ENCODE measurements at places on chromosomes 5 and 9.

DNA sequence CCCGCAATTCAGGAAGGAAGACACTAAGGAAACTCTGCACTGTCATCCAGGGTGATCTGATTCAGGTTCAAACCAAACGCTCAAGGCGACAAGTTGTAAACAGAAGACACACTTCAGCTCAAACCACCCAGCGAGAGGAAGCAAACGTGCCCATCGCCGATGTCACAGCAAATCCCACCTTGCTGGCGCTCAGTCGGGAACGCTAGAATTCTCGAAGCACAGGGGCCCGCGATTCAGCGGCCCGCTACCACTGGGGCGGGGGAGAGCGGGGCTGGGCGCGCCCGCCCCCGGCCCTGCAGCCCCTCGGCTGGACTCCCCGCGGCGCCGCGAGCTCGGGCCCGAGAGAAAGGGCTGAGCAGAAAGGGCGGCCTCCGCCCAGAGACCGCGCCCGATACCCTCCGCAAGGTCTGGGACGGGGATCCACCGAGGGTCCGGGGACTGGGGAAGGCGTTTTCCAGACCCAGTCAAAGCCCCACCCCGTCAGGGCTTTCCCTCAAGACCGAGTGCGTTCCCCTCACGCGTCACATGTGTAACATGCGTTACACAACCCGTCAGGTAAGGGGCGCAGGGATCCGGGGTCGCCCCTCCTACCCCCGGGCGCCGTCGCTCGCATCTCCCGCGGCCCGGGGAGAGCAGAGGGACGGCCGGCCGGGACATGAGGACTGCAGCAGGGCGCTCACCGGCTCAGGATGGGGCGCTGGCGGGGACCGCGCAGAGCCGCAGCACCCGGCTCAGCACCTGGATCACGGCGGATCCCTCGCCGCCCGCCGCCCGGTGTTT is 469 bp downstream of the AGTPBP1 start:
- peak; percentile 60 for DNase-seq

DNA sequence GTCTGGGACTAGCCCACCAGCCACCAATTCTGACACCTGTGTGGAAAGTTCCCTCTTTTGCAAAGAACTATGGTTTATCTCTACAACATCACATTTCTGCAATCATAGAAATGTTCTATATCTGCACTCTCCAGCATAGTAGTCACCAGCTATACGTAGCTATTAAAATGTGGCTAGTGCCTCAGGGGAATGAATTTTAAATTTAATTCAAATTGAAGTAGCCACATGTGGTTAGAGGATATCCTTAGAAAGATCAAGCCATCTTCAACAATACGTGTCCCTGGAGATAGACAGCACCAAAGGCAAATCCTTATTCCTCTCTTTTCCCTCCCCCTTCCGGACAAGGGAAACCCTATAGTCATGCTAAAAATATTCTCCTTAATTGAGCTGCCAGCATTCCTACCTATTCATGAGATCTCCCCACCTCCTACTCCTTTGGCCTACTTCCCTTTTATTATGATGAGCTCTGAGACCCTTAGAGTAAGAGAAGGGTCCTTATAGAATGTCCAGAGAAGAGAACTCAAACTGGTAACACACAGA is 11.1 kb downstream of the LCP2 start:
- no peak for DNase-seq

GRCh38 chr9:18928711-18929110 is 104.3 kb downstream of the SAXO1 start:
- no peak for DNase-seq

DNA sequence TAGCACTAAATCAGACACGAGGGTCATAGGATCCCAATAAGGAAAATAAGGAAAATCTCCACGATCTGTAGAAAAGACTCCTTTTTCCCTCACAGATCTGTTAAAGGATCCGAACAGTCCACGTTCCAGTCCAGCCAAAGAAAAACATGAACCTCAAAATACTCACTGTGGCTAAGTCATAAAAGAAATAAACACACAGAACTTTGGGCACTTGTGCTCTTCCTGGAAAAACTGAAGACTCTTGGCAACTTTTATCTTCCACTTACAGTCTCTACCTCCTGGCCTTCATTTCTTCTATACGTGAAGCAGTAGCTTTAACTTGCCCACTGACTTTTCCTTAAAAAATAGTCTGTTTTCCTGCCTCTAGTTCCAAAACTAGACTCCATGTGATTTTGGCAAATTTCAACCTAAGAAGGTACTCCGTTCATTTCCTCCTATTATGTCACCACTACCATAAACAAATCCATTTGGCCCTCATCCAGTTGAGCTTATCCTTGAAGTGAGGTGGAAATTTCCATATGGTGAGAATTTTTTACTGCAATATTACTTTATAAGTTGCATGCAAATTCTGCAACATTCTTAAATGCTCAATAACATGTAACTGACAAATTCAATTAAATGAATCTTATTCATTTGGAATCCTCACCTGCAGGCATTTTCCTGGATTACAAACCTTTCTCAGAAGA is 5.3 kb upstream of the LHFPL2 start:
- no peak for DNase-seq

- DNase-seq = no peak
Measured at GRCh38 chr5:166045961-166046360, 2245.5 kb upstream of the WWC1 start.

DNA sequence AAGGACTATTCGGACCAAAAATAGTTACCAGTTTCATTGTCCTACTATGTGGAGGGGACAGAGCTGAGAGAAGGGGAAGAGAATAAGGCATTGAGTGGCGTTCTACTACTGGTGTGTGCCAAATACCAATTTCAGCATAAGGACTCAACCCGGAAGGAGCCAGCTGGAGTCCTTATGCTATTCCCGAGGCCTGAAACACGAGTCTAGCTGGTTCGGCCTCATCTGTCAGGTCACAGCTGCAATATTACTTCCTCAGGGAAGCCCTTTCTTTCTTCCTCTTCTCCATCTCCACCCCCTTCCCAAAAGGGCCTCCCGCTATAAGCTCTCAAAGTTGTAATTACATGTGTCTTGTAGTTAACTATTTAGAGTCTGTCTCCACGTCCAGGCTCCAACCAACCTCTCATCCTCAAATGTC is 20.5 kb upstream of the FER start:
- no peak for DNase-seq

DNA sequence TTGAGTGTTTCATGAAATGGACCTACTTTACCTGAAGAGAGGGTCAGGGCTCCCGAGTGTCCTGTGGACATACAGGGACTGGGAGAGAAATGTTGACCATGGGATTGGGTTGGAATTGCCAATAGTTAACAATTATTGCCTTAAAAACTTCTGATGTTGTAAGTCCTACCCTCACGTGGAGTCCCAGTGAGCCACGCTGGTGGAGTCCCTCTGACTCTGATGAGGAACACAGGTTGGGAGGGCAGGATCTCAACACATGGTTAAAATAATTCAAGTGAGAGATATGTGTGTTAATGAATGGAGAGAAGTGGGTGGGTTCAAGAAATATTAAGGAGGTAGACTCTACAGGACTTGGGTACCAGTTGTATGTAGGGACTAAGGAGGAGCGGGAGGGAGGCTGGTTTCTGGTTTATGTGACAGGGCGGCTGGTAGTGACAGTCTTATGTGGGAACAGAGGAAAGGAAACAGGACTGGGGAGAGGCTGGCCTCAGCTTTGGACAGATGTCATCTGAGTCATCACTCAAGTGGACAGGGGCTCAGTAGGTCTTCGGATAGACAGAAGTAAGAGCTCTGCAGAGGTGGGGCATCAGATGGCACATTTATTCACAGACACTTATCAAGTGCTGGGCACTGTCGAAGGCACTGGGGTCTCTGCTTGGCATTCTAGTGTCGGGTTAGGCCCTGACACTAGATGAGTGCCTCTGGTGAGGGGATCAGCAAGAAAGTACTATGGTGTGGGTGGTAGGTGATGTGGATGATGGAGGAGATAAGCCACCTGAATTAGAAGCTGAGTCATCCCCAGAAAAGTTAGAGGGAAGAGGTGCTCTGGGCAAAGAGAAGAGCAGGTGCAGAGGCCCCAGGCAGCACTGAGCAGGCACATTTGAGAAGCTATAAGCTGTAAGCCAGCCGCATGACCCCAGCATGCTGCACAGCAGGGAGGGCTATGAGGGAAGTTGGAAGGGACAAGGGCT is 27.2 kb downstream of the MAML1 start:
- DNase-seq = no peak

DNA sequence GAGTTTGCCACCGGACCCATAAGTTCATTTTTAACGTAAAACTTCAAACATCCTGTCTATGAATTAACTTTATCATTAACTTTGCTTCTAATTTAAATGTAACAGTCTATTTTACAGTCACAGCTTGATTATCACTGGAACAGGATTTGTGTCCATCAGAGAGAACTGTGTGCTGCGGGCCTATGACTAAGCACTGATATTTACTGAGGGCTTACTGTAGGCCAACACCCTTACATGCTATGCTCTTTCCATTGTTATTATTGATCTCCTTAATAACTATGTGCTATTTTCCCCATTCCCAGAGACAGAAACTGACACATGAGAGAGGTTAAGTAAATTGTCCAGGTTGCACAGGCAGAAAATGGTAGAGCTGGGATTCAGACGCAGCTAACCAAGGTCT is 24.0 kb upstream of the GPR151 start:
- no peak for DNase-seq

GRCh38 chr9:117546894-117547678 is 132.2 kb upstream of the ASTN2 start:
- no peak for DNase-seq

DNA sequence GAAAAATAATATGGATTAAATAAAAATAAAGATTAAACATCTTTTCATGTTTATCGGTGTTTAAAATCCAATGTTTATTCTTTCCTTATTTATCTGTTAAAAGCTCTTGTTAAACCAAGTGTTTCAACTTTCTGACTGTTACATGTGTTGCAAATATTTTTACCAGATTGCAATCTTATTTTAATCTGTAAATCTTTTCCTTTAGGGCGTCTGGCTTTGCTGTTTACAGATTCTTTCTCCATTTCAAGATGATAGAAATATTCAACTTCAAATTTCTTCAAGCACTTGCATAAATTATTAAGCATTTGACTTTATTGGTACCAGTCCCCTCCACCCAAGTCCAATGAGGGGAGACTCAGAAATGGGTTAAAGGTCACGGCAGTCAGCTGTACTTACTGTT is 16.9 kb upstream of the ABCA1 start:
- DNase-seq = no peak

- DNase-seq = no peak
Measured at GRCh38 chr5:39082995-39083394, 8.8 kb upstream of the RICTOR start.

- no peak for DNase-seq
Measured at GRCh38 chr5:50300878-50301277, 140.2 kb downstream of the EMB start.

GRCh38 chr9:77830618-77831285 is 182.6 kb upstream of the GNA14 start:
- no peak for DNase-seq

DNA sequence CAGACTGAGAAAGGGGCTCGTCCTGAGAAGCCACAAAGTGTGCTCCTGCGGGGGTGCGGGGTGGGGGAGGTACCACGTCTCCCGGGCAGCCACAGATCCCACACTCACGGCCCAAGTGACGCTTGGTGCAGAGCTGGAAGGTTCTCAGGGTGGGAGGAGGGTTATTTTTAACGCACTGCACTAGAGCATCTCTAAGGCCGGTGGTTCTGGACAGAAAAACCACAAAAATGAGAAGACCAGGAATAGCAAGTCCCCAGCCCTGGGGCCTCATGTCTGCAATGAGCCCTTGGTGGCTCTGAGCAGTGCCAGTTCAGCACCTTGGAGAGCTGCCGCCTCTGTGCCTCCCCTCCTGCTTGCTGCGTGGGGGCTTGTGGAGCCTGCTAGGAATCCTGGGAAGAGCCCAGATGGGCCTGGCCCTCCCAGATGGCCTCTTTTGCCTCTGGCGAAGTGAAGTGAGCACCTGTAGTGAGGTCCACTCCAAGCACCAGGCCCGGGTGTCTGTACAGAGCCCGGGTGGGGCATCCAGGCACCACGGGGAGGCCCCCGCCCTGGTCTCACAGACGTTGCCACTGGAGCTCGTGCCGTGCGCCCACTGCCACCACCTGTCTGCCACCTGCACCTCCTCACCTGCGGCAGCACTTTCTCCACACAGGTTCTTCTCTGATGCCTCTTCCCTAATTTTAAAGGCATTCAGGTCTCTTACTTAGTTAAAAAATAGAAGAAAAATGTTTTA is 48.9 kb upstream of the CACNA1B start:
- no peak for DNase-seq

- DNase-seq = no peak
Measured at GRCh38 chr5:150410524-150411244, 2.0 kb downstream of the CD74 start.

DNA sequence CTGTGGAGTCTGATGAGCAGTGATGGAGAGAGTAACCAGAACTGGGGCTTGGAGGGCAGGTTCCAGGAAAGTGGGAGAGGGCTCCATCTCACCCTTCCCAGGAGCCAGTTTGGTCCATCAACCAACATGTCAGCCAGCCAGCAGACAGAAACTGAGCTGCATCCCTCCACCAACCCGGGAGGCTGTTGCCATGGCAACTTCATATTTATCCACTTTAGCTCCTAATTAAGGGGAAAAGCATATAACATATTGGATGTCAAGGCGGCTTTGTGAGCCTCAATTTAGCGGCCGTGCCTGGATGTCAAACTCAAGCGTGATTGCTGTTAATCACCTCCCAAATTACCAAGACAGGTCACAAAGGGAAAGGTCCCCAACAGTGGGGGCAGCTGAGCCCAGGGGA is 81.5 kb upstream of the ARAP3 start:
- no peak for DNase-seq

- DNase-seq = no peak
Measured at GRCh38 chr5:107153283-107153682, 517.5 kb downstream of the EFNA5 start.

DNA sequence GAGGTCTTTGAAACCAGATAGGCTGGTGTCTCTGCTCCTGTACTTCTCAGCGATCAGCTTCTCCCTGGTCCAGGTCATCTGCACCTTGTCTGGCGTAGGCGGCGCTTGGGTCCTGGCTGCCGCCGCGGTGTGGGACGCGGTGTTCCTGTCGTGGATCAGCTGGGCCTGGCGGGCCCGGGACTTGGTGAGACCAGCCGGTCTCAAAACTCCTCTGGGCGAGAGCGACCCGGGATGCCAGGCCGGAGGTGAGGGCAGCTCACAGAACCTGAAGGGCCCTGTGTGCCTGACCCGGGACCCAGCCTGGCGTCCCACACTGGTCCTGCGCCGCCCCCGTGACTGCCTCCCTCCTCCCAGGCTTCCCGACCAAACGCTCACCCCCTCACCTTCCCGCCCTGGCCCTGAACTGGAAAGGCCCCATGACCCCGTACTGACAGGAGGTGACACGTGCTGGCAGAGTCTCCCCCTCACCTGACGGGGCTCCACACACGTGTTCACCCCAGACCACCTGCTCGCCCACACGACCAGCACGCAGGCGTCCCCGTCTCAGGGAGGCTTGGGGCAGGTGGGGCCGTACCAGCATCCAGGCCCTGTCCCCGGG is 49.0 kb downstream of the NKD2 start:
- DNase-seq = no peak

DNA sequence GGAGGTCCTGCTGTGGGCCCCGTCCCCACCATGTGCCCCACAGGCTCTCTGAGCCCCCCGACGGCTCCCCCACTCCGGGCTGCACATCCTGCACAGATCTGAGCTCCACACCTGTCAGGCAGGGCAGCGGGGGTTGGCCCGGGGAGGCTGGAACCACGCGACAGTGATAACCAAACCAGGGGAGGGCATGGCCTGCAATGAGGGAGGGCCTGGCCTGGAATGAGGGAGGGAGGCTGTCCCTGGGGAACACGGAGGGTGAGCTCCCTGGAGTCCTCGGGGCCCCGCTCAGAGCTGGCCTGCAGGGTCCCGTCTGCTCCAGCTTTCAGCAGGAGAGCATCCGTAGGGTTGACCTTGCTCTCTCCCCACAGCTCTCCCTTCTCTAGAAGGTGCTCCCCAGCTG is 30.5 kb downstream of the SLC9A3 start:
- no peak for DNase-seq
